ENCODE measurements at places on chromosomes 7 and 10.

DNA sequence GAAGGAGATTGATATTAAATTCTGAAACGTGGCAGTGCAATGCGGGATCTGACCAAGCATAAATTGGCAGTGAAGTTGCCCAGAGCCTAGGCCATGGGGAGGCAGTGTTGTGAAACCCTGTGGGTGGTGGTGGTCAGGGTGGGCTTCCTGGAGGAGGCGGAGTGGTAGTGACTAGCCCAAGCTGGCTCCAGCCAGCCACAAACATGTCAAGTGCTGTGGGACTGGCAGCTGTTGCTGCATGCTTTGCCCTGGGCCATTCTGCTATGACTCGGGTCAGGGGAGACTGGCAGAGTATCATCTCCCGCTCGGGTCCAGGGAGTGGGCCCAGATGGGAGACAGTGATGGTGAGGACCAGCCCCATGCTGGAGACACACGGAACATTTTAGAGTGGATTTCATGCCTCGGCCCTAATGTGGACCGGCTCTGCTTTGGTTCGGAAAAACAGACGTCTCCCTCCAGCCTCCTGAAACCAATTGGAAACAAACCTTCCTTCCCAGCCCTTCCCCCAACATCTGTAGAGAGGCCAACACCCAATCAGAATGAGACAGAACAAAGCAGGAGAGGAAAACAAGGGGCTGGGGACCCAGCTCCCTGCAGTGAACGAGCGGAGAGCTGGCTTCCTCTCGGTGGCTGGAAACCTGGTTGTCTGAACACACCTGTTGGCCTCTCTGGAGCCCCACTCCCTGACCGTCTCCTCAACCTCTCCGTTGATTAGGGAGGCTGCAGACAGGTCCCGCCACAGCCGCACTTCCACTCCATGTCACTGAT lies 58.2 kb downstream of the TMEM270 start:
- no peak for DNase-seq

GRCh38 chr10:35961501-35961900 lies 319.4 kb upstream of the FZD8 start:
- no peak for DNase-seq

DNA sequence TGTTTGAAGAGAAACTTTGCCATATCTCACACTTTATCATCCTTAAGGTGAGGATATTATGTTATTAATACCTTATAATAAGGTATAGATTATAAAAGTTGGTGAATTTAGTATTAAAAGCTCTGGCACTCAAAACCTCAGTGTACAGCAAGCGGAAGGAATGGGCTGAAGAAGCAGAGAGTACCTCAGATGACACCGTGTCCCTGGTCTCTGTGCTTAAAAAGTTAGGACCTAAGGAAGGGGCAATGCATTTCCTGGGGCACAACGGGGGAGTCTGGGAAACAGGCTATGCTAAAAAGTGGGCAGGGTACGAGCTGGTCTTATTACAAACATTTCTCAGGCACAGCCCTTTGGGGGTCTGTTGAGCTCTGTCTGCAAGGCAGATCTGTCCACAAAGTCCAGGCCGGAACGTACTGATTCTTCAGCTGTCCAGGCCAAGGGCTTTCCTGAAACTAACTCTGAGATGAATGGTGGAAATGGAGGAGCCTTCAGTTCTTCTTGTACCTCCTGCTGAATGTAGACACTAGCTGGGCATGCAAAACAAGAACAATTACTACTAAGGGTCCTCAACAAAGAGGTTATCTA lies 202.7 kb downstream of the POM121L12 start:
- no peak for DNase-seq

DNA sequence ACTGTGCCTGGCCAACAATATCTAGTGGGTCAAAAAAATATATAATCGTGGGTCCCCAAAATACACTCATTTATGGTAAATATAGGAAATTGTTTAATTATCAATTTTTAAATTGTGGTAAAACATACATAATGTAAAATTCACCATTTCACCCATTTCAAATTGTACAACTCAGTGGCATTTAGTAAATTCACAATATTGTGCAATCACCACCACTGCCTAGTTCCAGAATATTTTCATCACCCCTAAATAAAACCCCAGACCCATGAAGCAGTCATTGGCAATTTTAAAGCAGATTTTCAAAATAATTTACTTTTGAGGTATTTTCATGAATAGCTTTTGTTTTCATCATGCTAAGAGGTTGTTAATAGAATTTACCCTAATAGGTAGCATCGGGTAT lies 10.2 kb downstream of the BLNK start:
- DNase-seq, result no peak

DNA sequence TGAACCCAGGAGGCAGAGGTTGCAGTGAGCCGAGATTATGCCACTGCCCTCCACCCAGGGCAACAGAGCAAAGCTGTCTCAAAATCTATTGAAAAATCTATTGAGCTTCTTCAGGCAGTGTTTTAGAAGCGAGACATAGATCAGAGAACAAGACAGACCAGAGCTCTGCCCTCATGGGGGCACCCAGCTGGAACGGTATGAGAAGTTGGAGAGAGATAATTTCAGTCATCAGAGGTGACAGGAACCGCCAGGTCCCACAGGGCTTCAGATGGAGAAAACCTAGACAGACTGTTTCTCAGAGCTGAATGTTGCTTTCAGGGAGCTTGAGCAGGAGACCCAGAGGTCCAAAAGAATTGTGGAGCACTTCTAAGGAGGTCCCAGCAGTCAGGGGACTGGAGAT lies 14.2 kb upstream of the GTF2IRD1 start:
- no peak for DNase-seq

GRCh38 chr7:156582591-156583123 lies 57.9 kb upstream of the RNF32 start:
- no peak for DNase-seq
